Sigmoid colon (tissue), 7 donors: ENCODE measurements at places on chromosomes 16 and 17.
A peak's percentile ranks its signal among the peaks of the same experiment; 100 is the strongest.

GRCh38 chr16:56198006-56198754 lies 6.9 kb downstream of the GNAO1 start:
- no peak for DNase-seq

- no peak for DNase-seq
These were observed 6.5 kb downstream of the ODF4 start for GRCh38 chr17:8345951-8346665.

- no peak for DNase-seq
These were observed 6.7 kb upstream of the RPL38 start for GRCh38 chr17:74196541-74197317.

DNA sequence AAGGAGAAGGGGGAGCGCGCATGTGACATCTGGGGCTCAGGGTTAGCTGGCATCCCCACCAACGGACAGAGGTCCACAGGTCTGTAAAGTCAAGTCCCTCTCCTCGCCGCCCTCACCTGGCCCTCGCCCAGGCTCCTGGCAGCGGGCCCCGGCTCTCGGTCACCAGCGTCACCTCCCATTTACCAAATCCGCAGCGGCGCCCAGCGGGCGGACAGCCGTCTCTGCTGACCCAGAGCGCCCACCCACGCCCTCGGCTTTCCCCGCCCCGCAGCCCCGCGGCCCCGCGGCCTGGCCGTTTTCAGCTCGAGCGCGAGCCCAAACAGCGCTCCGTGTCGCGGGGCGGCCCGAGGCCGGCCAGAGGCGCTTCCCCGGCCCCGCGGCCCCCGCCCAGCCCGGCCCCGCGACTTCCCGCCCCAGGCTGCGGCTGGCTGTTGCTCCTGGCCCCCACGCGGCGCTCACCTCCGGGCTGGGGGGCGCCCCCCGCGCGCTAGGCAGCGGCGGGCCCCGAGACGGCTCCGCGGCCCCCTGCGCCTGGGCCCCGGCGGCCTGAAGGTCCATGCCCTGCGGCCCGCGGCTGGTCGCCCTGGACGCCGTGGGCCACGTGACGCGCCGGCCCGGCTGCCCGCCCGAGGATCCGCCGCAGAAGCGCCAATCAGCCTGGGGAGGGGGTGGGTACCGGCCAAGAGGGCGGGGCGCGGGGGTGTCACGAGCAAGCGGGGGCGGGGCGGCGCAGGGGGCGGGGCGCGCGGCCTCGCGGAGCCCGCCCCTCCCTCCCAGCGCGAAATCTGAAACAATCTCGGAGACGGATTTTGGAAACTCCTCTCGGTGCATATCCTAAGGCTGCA lies at the start of gene COPRS:
Gene COPRS, minus strand, starts transcription at position 603 of the 845 bp plus-strand sequence. Its CDS starts 45 bp downstream, at position 558.
- peak; percentile 96 for DNase-seq
